ENCODE measurements at places on chromosomes 16 and 17.

- DNase-seq: no peak
Measured at GRCh38 chr17:61289408-61290385, 109.9 kb upstream of the TBX2 start.

- DNase-seq: peak; percentile 26
Measured at GRCh38 chr17:2343421-2343820, 6.1 kb downstream of the SGSM2 start.

DNA sequence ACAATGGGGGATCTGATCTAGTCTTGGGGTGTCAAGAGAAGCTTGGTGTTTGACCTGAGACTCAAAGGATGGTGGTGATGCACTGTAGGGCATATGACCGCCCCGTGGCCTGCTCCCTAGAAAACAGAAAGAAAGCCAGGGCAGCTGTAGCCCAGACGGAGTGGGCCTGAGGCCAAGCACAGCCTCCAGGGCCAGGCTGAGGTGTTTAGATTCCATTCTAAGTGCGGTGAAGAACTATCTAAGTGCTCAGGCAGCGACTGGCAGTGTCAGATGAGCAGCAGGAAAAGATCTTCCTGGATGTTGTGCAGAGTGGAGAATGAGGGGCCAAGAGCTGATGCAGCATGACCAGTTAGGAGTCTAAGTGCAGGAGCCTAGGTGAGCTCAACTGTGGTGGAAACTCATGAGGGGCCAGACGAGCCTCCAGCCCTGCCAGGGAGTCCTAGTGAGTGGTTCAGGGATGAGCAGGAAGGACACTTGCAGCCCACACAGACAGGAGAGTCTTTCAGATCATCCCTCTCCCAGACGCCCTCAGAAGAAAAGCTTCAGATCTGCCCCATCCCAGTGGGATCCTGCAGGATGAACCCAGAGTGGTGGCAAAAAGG lies 314.2 kb upstream of the CCL2 start:
- DNase-seq: no peak

GRCh38 chr16:72844225-72844920 lies 203.6 kb downstream of the ZFHX3 start:
- no peak for DNase-seq

DNA sequence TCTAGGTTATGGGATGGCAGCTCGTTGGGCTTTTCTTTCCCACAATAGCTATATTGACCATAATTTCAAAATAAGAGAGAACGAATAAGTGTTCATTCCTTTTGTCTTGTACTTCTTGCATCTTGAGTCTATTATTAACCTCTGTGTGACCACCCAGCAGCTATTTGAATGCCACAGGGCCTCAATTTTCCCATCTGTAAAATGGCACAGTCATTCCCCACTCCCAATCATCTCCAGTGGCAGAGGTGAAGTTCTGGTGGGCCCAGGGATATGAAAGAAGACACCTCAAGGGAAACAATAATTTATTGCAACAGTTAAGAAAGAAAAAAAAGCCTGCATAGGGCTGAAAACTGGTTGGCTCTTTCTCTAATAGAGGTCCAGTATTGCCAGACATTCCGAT lies 28.6 kb upstream of the NKD1 start:
- no peak for DNase-seq

DNA sequence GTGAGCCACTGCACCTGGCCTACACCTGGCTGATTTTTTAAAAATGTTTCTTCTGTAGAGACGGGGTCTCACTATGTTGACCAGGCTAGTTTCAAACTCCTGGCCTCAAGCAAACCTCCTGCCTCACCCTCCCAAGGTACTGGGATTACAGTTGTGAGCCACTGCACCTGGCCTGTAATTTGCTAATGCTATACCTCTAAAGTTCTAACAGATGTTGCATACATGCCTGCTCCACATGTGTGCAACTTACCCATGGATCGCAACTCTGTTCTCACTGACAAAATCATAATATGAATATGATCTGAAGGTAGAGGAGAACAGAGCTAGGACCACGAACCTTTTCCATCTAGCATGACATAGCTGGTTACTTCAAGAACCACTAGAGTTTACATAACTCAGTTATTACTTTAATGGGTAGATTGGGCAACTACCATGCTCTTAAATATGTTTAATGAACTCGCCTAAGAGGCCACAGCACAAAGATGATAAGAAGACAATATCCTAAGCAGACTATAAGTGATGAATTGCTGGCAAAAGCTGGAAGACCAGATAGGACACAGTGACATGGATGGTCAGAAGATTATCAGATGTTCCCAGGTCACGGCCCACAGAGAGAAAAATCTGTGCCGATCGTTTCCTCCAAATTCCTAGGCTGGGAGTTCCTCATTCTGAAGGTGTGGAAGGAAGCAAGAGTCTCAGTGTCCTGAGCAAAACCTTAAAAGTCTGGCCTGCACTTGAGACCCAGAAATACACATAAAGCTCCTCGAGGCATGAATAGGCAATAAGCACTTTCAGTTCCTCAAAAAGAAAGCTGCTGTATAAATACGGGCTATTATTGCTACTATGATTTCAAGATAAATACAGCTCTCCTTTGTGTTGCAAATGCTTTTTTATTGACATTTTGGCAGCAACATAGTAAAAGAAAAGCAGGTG lies 53.6 kb upstream of the ICAM2 start:
- DNase-seq: no peak

DNA sequence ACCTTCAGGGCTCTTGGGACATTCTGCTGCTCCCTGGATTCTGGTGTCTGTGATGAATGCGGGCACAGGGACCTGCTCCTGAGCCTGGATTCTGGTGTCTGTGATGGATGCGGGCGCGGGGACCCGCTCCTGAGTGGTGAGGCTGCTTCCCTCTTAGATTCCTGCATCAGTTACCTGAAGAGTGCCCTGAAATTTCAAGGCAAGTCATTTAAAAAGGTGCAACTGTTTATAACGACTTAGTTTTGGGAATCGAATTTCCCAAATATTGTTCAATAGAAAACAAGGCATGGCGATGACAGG lies 7.0 kb downstream of the TMEM204 start:
- no peak for DNase-seq

GRCh38 chr17:13518261-13519000 lies 83.3 kb downstream of the HS3ST3A1 start:
- DNase-seq: no peak

- no peak for DNase-seq
Measured at GRCh38 chr16:2845116-2845515, 12.9 kb downstream of the PRSS22 start.

DNA sequence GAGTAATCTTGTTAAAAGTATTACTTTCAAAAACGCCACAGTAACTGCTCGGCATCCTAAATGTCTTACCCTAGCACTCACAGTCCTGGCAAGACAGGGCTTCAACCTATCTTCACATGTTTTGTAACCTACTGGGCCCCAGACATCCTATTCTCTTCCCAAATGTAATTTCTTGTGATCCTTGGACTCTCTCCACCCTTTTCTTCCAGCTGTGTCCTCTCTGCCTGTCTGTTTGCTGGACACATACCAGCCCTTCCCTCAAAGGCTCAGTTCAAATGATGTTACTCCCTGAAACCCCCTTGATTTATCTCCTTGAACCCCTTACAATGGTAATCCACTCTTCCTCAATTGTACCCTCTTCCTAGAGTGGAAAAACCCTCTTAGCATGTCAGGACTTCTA lies 60.1 kb upstream of the CNEP1R1 start:
- DNase-seq: no peak

GRCh38 chr16:87407511-87408112 lies 15.5 kb downstream of the MAP1LC3B start:
- DNase-seq: no peak

DNA sequence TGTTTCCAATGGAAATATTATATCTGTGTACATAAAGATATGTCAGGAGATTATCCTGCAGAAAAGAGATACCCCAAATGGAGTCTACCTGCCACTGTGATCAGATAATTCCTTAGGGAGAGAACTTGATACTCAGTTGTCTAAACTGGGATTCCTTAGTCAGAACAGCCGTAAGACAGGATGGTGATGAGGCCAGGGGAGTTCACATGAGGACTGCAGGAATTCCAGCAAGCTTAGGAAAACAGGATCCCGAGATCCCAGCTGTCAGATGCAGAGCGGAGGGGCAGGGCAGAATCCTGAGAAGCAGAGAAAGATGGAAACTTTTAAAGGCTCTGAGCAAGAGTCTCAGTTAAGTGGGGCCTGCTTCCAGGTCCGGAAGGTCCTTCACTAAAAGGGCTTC lies 4.7 kb downstream of the KRABD2 start:
- no peak for DNase-seq

GRCh38 chr17:43906951-43907424 lies 348 bp downstream of the MPP2 start:
- no peak for DNase-seq

DNA sequence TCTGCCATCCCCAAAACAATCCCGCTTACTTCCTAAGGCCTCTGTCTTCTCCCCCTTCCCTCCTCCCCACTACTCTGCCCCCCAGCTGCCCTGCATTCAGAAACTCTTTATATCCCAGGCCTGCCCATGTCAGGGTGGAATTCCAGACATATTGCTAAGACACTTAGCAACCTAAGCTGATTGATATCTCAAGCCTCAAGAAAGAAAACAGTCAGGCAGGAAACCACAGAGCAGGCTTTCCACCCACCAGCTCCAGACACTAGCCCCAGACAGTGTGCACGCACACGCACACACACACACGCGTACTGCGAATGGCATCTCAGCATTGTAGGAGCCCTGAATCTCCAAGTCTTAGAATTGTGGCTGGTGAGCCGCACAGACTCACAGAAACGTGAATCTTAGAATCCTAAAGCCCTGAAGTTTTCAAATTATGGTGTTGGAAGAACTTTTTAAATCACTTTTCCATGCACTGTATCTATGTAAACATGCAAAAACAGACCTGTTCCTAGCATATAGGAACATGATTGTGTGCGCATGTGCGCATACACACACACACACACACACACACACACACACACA lies 8.8 kb upstream of the LPCAT2 start:
- no peak for DNase-seq

DNA sequence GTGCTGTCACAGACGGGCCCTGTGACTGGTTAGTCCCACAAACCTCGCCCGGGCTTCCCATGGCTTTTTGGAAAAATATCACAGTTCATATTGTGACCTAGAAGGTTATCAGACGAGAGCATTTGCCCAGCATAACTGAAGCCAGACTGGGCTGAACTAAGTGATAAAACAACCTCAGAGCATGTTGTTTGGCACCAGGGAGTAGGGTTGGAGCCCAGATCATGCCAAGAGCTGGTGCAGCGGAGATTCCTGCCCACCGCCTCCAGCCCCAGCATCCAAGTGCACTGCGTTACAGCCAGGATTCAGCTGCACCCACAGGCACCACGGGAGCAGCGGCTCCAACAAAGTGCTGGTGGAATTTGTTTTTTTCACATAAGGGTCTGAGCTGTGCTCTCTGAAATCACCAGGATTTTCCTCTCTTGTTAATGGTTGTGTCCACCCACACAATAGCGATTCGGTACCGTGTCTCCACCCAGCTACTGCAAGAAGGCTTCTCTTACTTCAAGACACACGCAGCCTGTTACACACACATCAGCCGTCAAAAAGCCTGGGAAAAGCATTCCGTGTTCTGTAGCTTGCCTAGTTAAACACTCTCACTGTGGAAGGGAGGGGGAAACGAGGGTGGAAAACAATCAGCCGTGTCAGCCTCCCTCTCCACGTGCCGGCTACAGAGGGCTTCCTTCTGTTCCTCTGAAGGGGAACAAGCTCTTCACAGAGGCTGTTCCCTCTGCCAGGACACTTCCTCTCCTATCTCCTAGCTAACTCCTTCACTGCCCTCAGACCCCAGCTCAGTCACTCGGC lies 273.8 kb downstream of the C16orf95 start:
- DNase-seq: no peak

DNA sequence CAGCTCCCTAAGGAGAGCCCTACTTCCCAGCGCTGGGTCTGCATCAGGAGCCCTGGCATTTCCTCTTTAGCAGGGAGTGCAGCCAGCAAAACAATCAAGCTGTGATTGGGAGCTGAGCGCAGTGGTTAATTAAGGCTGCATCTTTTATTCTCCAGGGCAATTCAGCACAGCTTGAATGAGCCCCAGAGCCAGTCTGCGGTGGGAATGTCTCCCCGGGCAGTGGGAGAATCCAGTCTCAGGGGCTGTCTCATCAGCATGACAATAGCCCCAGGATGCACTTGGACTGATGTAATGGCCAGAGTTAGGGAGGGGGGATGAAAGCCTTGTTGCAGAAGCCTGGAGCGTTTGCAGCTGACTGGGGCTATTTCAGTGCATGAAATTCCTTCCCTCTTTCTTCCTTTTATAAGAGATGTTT lies 292.6 kb upstream of the SOX9 start:
- DNase-seq: no peak

DNA sequence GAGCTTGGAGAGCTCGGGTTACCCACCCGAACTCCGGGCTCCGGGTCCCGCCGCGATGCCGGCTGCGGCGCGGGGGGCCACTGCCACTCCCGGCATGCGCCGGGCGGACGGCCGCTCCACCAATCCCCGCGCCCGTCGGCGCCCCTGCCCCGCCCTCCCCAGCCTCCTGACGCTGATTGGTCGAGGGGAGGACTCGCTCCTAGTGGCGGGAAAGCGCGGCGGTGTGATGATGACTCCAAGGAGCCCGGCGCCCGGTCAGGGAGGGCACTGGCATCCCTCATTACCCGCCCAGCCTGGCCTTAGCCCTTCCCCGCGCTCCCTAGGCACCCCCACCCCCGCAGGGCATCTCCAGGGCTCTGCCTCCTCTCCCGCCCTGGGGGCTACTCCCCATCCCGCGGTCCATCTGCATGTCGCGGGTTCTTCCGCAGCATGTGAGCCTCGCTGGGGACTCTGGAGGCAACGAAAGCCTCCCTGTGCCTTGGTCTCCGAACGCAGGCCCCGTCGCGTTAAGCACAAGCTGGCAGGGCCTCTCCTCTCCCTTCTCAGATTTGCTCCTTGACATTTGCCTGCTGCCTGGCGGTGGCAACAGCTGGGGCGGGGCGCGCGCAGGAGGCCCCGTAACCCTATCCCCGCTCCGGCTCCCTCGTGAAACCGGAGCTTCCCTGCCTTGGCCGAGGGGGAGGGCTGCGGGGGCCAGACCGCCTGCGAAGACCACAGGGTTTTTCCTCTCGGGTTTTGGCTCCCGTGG lies 1.7 kb downstream of the ATP2A1 start:
- peak; percentile 85 for DNase-seq

GRCh38 chr17:68950725-68951124 lies 4.5 kb downstream of the ABCA8 start:
- no peak for DNase-seq

- no peak for DNase-seq
Measured at GRCh38 chr17:1720856-1721386, 3.6 kb upstream of the WDR81 start.
